ENCODE measurements at places on chromosomes 5 and 9.
A peak's percentile ranks its signal among the peaks of the same experiment; 100 is the strongest.

- DNase-seq: no peak
These were observed 123.9 kb upstream of the SLIT3 start for GRCh38 chr5:169424670-169425378.

DNA sequence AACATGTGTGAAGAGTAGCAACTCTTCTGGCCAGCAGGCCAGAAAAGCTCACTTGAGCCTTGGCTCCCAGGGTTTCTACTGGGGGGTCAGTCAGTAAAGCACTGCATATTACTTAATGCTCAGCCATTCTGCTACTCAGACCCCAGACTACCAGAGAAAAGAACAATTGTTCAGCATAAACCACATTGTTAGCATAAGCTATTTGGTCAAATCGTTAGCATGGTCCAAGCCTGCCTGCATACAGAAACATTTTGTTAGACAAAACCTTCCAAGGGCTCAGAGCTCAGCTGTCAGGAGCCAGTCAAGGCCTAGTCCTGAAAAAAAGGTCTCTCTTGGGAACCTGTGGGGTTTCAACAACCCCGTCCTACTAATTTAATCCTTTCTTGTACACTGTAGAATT lies 449.3 kb downstream of the PRR16 start:
- DNase-seq: no peak

- peak; percentile 31 for DNase-seq
These were observed 206.0 kb downstream of the PCSK1 start for GRCh38 chr5:96226941-96227552.

DNA sequence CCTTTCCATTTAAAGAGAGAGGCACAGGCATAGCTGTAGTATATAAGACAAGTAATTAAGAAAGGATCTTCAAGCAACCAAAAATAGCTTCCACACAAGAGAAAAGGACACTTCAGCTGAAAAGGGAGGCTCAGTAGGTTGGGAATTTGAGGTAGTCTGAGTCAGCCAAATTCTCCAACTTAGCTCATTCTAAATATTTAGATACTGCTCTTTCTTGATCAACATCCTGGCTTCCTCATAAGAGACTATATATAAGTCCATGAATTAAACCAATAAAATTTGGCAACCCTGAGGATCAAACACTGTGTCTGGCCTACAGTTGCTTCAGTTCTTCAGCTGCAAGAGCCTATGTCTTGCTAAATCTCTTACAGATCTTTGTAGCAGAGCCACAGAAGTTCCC lies 17.8 kb downstream of the HINT1 start:
- DNase-seq: no peak

GRCh38 chr9:81397481-81398381 lies 291.6 kb downstream of the TLE1 start:
- DNase-seq: no peak

GRCh38 chr9:20566401-20566800 lies 55.9 kb downstream of the MLLT3 start:
- DNase-seq: no peak

DNA sequence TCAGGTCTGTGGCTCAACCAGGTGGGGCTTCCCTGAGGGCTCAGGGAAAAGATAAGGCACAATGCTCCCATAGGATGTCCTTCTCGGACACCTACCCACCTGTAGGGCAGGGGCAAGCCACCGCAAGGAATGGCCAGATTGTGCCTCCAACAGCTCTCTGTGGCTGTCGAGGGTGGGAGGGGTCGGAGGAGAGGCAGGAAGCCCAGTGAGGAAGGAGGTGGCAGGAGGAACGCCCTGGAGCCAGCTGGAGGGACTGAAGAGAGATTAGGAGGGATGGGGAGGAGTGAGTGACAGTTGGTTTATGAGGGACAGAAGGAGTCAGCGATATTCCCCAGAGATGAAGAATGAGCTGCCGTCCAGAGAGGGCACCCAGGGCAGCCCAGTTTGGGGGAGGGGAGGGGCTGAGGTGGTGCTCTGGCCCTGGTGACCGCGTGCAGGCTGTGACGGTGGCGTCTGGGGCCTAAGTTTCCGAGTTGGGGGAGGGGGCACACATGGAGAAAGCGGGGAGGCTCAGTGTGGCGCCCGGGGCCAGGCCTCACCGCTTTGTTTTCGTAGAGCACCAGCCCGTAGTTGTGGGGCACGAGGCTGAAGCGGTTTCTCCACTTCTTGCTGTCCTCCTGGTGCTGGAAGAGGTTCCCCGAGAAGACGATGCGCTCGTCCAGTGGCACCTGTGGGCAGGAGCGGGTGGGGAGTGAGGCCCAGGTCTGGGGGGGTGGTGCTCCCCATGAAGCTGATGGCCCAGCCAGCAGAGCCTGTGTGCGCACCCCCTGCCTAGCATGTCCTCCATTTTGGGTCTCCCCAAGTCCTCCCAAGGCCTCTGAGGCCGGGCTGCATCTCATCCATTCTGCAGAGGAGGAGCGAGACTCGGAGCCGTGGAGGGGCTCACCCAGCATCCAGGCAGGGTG lies 75.6 kb downstream of the LRSAM1 start:
- DNase-seq: no peak

DNA sequence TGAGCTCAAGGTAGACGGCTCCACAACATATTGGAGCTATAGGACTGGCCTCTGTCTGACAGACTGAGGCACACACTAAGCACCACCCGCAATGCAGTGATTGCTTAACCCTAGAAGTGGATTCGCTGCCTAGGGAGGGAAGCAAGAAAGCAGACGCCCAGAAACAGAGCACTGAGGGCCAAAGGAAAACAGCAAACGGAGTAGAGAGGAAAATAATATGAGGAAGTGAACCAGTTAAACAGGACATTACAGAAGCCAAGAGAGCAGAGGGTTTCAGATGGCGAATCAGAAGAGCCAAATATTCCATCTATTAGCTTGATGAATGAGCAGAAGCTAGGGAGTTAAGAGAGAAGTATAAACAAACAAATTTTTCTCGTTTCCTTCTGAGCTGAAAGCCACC lies 139.2 kb upstream of the LHFPL2 start:
- DNase-seq: no peak

DNA sequence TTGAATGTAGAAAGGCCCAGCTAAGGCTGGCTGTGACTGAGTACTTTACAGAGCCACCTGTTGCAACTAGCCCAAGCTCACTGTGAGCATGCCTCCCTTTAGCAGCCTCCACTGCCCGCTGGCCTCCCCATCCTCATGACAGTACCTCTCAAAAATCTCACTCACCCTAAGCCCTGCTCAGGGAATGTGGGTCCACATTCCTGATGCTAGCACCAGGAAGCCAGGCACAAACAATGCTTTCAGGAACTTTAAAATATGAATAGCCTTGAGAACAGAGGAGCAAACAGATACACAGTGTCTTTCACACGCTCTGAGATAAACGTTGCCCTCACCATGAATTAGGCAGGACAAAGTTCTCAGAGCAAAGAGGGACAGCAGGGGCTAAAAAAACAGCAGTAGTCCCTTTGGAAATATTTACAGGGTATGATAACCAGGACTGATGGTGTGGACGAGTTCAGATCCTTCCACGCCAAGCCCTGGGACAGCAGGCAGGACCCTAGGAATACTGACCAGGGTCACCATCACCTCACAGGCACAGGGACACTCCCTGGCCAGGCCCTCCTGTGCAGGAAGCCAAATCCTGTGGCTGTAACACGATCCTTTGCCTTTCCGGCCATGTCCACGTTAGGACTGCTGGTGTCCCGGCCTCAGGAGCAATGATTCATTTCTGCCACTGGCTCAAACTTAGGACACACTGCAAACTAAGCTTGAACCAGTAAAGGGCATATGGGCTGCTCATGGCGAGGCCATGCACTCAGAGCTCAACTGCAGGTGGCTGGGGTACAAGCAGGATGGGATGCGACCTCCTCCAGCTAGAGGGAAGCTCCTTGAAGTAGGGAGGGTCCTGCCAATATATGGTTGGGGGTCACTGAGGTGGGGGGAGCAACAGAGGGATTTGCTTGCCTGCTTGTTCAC lies 9.6 kb downstream of the ACSL6 start:
- DNase-seq: peak; percentile 71

DNA sequence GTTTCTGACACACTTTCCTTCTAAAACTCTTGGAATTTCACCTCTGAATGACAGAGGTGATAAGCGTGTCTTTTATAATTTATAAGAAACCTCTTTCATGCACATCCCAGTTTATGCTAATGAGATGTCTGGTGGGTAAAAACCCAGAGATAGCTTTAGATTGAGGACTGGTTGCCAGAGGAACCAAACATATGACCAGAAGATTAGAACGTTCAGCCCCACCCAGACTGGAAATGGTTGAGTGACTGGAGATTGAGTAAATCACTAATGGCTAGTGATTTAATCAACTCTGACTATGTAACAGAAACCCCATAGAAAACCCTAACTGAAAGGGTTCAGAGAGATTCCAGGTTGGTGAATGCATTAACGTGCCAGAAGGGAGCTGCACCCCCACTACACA lies 69.2 kb downstream of the CDH18 start:
- no peak for DNase-seq

DNA sequence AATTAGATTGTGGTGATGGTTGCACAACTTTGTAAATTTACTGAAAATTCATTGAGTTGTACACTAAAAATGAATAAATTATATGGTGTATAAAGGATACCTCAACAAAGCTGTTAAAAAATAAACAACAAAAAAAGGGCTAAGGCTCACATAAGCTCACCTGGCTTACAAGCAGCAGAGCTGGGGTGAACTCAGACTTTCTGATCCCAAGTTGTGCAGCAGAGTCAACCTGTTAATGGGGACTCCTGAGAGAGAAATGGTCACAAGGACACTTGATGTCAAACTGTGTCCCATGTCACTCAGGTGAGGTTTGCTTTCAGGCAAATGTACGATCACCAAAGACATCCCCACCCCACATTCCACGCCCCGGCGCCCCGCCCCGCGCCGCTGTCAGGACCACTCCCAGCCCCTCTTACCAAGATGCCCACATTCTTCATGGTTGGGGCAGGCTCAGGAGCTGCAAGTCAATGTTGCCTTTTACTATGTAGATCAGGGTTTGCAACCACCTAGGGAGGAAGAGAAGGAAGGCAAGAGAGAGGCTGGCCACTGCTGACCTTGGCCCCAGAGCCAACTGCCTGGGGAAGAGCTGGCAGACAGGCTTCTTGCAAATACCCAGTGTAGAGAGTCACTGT lies 22.4 kb upstream of the SLC36A1 start:
- no peak for DNase-seq

DNA sequence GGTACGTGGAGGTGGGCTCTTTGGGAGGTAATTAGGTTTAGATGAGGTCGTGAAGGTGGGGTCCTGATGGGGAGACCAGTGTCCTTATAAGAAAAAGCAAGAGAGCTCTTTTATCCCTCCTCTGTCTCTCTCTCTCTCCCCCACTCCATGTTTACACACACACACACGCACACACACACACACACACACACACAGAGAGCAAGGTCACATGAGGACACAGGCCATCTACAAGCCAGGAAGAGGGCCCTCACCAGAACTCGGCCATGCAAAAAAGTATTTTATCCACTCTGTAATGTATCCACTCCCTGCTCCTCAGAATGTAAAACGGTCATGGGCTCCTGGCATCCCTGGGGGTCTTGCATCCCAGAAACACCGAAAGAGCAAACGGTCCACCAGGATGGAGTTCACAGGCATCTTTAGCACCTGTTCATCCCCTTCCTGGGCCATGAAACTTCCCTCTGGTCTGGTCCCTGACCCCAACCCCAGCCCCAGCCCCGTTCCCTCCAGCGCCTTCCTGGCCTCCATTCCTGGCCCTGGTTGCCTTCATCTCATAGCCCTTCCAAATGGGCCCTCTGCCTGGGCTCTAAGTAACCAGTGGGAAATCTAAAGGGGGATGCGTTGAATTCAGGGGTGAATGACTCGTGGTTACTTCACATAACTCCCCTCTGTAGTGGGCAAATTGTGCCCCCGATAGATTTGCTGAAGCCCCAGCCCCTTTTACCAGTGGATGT lies 88.8 kb downstream of the NSUN2 start:
- no peak for DNase-seq

DNA sequence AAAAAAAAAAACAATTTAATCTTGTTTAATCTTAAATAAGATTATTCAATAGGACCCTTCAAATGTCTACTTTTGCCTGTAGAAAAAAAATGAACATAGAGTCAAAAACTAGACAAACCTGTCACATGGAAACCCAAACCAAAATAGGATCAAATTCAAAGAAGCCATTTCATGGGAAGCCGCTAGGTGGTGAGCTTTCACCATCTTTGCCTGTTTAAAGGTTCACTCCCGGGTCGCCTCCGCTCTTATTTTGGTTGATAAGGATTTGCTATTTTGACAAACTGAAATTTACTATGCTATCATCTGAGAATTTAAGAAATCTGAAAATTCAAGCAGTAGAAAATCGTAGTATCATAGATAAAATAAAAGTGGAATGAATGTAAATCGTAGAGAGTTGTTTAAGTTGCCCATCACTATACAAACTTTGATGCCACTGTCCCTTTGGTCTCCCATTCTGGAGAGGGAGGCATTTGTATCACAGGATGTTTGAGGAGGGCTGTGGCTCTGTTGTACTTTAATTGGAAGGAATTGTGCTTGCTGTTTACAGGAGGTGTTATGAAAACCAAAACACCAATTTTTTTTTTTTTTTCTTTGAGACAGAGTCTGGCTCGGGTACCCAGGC lies 43.5 kb upstream of the DNAH5 start:
- DNase-seq: peak; percentile 48

GRCh38 chr5:6686501-6686900 lies 26.7 kb upstream of the TENT4A start:
- DNase-seq: no peak

DNA sequence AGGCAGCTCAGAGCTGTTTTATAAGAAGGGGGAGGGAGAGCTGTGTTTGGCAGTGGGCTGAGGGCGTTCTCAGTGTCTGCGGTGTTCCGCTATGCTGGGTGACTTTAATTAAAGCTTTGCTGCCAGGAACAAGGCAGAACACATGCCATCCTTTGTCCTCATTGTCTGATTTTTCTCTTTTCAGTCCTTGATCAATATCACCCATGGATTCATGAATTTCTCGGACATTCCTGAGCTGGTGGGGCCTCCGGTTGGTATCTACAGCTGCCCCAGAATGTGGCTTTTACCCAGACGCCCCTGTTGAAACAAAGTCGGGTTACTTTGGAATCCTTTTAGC lies 66.5 kb upstream of the TGFBR1 start:
- no peak for DNase-seq

- no peak for DNase-seq
These were observed 135.3 kb upstream of the EPB41L4A start for GRCh38 chr5:112554101-112554977.

DNA sequence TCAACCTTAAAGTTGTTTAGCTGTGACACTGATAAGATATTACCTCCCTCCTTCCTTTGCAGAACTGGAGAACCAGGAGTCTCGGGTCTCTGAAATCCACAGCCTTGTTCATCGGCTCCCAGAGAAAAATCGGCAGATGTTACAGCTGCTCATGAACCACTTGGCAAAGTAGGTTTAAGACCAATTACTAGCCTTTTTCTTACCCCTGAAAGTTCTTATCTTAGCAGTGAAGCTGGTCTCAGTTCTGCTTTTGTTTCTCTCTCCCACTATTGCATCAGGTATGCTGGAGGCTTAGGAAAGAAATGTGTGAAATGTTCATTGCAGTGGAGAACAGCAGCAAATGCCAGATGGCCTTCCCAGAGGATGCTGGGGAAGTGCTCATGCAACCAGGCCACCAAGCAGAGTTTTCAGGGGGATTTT lies 287.4 kb downstream of the ARHGAP26 start:
- no peak for DNase-seq
